ENCODE measurements at places on chromosomes 7 and 10.

DNA sequence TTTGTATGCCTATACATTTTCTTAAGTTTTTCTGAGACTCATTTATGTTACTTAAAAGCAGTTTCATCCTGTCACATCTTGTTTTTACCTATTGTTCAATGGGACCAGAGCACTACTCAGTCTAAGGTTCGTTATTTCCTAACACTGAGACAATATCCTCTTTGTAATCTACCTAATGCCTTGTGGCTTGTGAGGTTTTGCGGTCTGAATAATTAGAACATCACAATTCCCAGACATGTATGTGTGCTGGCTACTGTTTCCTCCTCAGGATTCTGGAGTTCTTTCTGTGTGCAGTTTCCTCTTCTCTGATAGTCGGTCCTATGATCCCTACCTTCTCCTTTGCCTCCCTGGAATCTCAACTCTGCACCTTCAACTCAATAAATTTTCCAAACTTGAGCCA, 620.2 kb downstream of the ANKRD7 start:
- no peak overlapping the region for H3K4me3 ChIP-seq
- H3K27me3 ChIP-seq = no peaks in the 10 kb centered on the region
- no peaks in the 10 kb centered on the region for H3K36me3 ChIP-seq
- DNase-seq = no peak

- H3K4me3 ChIP-seq = no peak overlapping the region
- H3K36me3 ChIP-seq = no peaks in the 10 kb centered on the region
- H3K27ac ChIP-seq = no peak overlapping the region
- no peaks in the 10 kb centered on the region for H3K4me1 ChIP-seq
- DNase-seq = no peak
Measured at GRCh38 chr10:58622246-58622645, 109.6 kb downstream of the BICC1 start.

DNA sequence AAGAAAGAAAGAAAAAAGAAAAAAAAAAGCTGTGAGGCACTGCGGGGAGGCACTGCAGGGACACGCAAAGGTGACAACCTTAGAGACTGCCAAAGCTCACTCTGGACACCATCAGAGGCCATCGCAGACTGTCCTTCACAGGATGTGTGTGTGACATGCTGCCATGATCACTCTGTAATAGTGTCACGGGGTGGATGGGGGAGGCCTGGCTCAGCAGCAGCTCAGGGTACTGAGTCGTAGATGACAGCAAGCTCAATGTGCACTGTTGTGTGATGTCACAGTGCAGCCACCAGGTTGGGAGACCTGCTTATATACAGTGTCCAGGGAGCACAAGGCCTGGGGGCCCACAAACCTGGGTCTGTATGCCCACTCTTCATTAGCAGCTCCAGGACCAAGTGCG, 83.3 kb downstream of the SLIT1 start:
- no peak overlapping the region for H3K4me3 ChIP-seq
- H3K27me3 ChIP-seq = no peaks in the 10 kb centered on the region
- no peaks in the 10 kb centered on the region for H3K36me3 ChIP-seq
- H3K4me1 ChIP-seq = no peaks in the 10 kb centered on the region
- no peak for DNase-seq

- DNase-seq = no peak
- H3K36me3 ChIP-seq = no peaks in the 10 kb centered on the region
- no peaks in the 10 kb centered on the region for H3K27me3 ChIP-seq
- H3K27ac ChIP-seq = no peak overlapping the region
Measured at GRCh38 chr10:33010132-33011037, 52.4 kb upstream of the ITGB1 start.

DNA sequence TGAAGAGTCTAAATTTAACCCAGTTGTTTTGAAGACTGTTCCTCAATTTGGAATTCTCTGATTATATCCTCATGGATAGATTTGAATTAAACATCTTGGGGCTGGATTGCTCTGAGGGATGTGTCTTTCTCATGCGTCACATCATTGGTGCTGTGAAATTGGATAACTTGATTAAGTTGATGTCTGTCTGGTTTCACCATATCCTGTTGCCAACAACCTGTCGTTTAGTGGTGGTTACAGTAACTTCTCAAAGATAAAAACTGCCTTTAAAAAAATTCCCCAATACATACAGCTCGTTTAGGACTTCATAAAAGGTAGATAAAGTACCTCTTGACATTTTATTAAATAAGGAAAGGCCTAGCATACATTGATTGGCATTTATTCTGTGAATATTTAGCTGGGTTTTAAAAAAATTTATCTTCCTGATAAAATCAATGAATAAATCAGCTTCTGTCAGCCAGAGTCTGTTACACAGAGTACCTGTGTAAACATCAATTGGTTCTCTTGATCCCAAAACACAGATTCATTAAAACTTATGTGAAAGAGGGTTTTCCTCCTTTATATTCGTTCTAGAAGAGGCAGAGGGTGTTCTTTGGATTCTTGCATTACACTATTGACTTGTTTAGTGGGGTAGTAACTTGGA, 10.5 kb downstream of the CRCP start:
- DNase-seq = no peak
- H3K27ac ChIP-seq = no peak overlapping the region
- H3K4me3 ChIP-seq = no peak overlapping the region
- H3K36me3 ChIP-seq = no peaks in the 10 kb centered on the region
- no peaks in the 10 kb centered on the region for H3K27me3 ChIP-seq

Measured in thoracic aorta (tissue), 2 donors.